Fibroblast of skin of right quadriceps (primary cell): ENCODE measurements at places on chromosomes 3 and 15.
A peak's percentile ranks its signal among the peaks of the same experiment; 100 is the strongest.

GRCh38 chr3:137191133-137191923, 233.5 kb downstream of the IL20RB start:
- DNase-seq = no peak

GRCh38 chr3:117962750-117963149, 1071.9 kb downstream of the IGSF11 start:
- peak; percentile 28 for DNase-seq

DNA sequence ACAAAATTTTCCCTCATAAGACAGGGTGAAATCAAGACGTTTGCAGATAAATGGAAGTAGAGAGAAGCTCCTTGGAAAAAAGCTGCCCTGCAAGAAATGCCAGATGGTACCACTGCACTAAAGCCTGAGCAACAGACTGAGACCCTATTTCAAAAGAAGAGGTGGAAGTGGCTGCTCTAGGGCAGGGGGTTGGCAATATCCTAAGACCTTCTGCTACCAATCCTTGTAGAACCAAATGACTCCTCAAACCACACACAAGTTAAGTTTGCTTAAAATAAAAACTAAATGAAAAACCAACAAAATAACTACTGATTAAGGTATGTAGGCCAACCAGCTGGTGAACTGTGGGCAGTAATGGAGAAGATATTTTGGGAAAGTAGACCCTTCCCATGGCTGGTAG, 21.3 kb downstream of the RAB43 start:
- no peak for DNase-seq

GRCh38 chr15:57401546-57401945, 25.2 kb downstream of the CGNL1 start:
- DNase-seq = peak; percentile 19

DNA sequence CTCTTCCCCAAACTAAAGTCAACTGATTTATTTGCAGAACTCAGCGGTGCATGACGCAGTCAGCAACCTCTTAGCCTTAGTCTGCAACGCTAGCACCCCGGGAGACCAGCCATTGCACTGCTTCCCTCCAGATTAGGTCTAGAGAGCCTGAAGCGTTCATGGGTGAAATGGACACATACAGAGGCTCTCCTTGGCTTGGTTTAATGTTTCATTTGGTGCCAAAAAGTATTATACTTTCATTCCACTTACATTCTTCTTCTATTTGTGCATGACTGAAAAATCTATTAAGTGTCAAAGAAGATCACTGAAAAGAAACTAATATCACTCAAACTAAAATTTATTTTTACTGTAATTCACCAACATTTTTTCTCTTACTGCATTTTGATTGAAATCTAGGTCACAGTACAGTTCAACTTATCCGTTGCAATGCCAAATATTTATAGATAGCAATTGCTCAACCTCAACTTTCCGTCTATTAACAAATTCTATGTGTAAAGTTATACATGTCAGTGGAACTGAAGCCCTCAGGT, 116.2 kb downstream of the ROBO1 start:
- no peak for DNase-seq

DNA sequence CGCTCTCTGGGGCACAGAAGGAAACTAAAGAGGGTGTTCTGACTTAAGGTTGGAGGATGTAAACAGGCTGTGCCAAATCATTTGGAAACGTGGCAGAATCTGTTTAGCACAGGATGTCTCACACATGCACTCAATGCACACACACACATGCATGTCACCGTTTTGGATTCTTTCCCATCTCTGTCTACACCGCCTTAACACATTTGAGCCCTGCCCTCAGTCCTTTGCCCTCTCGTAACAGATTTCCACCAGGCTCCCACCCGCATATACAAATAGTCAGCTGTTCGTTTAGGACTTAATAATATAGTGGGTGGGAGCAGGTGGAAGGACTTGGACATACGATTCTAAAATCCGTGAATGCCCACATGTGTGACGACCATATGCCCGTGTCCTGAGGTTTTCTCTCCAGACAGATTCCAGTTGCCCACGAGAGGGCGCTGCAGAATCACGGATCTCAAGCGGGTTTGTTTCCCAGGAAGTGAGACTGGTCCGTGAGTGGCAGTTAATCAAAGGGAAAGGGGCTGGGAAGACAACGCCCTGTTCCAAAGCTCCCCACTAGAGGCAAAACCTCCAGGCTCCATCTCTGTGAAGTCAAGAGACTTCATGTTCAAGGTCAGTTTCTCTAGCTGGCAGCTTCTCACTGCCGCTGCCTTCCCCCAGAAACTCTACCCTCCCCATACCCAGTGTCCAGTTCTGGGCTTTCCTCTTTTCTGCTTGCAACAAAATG, 44.5 kb downstream of the NOX5 start:
- peak; percentile 85 for DNase-seq

GRCh38 chr15:74799856-74800558, 12.6 kb upstream of the LMAN1L start:
- DNase-seq = peak; percentile 42

DNA sequence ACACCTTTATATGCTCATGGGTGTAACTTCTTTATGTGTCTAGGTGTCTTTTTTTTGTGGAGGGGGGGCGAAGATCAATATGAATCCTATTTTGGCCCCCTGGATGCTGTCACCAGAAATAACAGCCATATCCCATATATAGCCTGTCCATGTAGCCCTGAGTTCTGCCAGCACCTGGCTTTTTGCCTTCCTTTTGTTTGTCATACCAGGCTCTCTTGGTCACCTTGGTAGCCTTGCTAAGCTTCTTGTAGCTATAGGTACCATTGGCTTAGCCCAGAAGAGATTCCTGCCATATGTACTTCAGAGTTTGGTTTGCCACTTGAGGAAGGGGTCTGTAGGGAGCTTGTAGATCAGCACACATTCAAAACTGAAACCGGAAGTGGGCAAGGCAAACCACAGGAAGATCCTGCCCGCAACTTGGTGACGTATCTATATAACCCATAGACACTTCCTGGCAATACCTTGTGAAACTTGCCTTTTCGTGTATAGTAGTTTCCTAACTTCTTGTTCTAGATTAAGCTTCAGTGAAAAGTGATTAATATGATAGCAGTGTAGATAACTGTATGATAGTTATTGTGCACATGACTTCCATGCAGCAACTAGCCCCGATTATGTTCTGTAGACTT, 11.9 kb downstream of the RASA2 start:
- DNase-seq = no peak

- peak; percentile 59 for DNase-seq
These were observed 23.9 kb upstream of the SLTM start for GRCh38 chr15:58957101-58957973.

- DNase-seq = no peak
These were observed 211.6 kb downstream of the TNIK start for GRCh38 chr3:171248426-171249111.

DNA sequence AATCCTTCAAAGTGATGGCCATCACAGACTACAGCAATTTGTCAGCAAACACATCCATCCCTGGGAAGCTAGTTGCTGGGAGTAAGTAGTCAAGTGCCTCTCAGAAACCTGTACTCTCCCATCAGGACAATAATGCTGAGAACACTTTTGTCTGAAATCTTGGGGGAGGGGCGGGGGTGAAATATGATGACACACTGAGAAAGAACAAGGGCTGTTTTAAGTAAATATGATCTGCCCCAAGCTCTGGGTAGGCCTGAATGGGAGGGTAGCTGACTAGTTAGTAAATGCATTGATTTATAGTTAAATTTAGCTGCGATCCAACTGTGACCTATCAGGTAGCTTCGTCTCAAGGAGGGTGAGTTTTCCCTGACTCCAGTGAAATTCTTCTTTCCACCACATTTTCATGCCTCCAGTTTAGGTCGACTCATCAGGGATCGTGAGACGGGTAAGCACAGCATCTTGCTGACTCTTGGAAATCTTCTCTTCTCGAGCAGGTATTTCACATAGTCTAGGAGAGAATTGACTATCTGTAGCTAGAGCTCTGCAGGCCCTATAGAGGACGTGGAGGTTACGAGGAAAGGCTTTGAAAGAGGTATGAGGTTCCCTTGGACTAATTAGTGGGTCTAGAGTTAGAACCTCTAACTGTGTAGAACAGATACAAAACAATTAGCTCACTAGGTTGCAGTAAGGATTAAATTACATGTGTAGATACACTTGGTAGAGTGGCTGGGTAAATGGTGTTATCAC, 213.4 kb upstream of the SLC2A2 start:
- DNase-seq = no peak

- DNase-seq = peak; percentile 42
These were observed 69.5 kb upstream of the NEO1 start for GRCh38 chr15:72982714-72983113.

DNA sequence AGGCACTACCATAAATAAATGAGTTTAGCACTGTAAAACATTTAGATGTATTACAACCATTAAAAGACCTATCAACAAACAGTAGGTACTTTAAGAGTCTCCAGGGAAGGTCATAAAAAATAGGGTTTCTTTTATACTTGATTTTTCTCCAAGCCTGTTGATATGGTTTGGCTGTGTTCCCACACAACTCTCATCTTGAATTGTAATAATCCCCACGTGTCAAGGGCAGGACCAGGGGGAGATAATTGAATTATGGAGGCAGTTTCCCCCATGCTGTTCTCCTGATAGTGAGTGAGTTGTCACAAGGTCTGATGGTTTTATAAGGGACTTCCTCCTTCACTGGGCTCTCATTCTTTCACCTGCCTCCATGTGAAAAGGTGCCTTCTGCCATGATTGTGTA, 468.9 kb upstream of the UBE2E2 start:
- DNase-seq = no peak
